Right kidney (tissue), 9 donors: ENCODE measurements at places on chromosomes 2 and 18.
A peak's percentile ranks its signal among the peaks of the same experiment; 100 is the strongest.

DNA sequence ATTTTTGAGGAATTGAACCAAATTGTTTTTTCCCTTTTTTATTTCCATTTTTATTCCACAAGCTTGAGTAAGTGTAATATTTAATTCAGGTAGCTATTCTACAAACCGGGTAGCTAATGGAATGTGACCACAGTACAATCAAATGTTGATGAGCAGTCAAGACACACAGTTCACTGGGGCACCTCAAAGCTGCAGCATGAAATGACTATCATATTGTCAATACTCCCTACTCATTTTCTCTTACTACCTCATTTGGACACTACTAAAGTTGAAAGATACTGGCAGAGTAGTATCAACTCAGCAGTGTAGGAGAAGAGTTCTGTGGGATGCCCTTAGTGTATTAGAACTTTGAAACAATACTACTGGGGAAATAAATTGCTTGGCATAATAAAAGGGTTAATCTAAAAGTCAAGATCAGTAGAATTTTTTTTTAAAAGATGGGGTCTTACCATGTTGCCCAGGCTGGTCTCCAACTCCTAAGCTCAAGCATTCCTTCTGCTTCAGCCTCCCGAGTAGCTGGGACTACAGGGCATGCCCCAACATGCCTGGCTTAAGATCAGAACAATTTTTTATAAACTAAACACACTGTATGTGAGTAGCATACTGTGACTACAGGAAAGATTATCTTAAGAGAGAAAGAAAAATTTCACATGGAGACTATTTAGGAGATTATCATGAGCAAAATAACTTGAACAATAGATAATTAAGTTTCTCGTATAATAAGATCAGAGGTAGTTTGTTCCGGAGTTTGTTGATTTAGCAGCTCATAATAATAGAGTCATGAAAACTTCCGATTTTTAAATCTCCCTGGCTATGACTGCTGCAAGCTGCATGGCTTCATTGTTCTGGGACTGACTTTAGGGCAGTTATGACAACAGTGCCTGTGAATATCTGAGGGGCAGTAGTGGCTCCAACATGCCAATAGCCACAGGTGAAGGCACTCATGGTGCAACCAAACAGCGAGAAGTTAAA is 43.7 kb downstream of the MYO3B start:
- DNase-seq, result no peak

GRCh38 chr2:223771475-223771874 is 65.9 kb downstream of the AP1S3 start:
- no peak for DNase-seq

GRCh38 chr2:46461011-46461674 is 18.2 kb upstream of the TMEM247 start:
- DNase-seq, result peak; percentile 71

DNA sequence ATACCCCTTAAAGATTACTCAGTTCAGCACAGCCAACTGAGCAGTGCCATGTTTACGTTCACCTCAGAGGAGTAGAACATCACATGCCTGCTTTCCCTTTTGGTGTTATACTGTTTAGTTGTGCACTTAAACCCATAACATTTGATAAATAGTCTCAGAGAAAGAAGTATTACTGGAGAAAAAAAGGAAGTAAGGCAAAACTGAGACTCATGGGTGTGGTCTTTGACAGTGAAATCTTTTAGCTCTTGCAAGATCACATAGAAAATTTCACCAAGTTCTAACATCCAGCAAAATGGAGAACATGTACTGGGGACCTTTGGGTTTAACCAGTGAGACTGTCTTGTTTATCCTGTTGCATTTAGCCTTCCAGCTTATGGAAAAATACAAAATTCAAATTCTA is 5.6 kb downstream of the TANK start:
- no peak for DNase-seq

DNA sequence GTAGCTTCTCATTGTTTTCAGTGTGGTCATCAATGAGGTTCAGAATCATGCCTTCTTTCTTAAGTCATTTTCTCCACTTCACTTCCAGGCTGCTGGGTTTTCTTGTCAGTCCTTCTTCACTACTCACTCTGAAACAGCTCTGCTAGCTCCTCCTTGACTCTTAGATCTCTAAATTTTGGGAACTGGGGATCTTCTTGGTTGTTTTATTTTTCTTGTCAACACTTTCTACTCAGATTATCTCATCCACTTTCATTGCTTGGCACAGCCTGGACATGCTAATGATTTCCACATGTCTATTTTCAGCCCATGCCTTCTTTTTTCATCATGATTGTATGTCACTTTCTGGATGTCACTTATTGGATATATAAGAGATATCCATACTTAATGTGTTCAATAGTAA is 517.8 kb upstream of the DSEL start:
- DNase-seq, result no peak

GRCh38 chr18:3960142-3960541 is 495.0 kb downstream of the DLGAP1 start:
- no peak for DNase-seq

DNA sequence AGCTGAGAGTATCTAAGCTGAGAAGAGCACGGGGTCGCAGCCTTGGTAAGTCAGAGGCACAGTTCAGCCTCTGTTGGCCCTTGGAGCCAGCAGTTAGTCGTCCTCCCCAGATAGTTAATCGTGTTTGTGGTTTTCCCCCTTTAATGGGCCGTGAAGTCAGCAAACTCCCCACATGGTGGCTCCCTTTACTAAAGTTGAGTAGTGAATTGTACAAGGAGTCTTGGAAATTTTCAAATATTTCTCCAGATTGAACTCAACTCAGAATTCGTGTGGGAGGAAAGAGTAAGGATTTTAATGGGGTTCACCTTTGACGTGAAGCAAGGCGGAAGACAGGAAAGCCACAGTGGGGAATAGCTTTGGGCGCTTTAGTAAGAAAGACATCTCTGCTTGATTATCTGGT is 2.4 kb upstream of the ADCYAP1 start:
- no peak for DNase-seq

GRCh38 chr2:135818937-135819610 is 17.9 kb downstream of the LCT start:
- DNase-seq, result no peak
